ENCODE measurements at places on chromosomes 11 and 22.

DNA sequence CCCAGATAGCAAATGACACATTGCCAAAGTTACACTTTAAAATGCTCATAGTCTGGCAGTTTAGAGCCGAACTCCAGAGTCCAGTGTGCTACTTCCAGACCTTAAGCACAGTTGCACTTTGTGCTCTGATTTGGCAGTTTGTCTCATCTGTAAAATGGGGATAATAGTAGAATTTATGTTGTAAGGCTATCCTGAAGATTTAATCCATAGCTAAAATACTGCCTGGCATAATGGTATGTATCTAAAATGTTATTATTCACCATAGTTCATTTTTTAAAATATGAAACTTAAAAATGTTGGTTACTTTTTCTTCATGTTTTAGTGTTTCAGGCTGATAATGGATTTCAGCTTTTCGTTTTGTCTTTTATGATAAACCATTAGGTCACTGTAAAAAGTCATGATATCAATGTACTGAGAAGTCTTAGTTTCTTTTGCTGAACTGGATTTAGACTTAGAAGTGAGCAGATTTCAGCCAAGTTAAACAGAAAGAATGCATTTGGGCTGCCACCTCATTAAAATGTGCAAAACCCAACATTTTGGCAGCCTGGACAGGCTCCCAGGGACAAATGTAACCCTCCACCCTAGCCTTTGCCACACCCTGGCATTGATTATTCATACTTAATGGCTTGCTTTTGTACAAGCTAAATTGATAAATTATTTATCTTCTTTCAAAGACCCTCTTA lies 933 bp downstream of the OLFML1 start:
- H3K4me3 ChIP-seq: no peak overlapping the region
- H3K4me1 ChIP-seq: no peaks in the 10 kb centered on the region
- H3K27me3 ChIP-seq: no peaks in the 10 kb centered on the region
- no peak overlapping the region for H3K27ac ChIP-seq
- H3K36me3 ChIP-seq: no peaks in the 10 kb centered on the region

DNA sequence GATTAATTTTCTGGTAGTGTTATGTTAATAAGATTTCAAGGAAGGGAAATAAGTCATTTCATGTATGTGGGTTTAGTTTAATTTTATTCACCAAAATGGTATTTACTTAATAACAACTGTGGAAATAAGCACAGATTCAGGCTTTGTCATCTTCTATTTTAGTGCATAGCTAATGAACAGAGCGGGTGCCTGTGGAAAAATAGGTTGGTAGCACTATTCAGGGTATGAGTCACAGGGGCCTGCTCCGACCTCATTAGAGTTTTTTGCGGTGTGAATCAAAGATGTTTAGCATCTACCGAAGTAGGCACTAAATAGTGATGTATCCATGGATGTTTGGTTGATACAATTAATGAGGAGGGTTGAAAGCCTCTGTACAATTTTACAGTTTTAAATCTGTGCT lies 78.2 kb downstream of the FAT3 start:
- no peak overlapping the region for H3K27ac ChIP-seq
- H3K4me1 ChIP-seq: no peaks in the 10 kb centered on the region
- no peaks in the 10 kb centered on the region for H3K36me3 ChIP-seq
- H3K27me3 ChIP-seq: no peaks in the 10 kb centered on the region
- no peak for DNase-seq
- no peak overlapping the region for H3K4me3 ChIP-seq

DNA sequence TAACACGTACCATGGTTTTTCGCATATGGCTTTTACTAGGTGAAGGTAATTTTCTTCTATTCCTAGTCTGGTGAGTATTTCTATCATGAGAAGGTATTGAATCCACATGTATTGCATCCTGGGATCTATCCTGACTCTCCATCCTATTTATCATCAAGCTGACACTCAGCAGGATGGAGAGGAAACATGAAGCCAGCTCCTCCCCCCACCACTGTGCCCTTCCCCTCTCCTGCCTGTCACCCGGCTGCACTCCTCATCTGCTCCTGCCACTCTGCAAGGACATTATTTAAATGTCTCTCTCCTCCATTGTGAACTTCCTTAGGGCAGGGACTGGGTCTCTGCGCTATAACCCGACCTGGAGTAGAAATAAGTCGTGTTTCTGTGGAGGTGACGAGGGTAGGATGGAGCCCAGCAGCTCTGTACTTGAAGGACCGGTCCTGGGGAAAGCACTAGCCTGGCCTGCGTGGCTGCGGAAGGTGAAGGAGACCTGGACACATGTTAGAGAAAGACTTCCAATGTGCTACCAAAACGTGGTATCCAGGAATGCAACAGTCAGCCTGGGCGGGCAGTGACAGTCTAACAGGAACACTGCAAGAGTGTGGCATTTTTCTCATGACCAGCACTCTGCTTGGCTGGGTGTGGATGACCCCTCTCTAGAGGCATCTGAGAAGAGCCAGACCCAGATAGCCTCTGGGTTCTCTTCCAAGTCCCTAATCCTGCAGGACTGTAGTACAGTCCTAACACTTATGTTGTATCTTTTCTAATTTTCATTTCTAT lies 111.2 kb downstream of the MICAL3 start:
- no peaks in the 10 kb centered on the region for H3K27me3 ChIP-seq
- H3K4me1 ChIP-seq: peaks cover 10% of the 10 kb centered on the region
- H3K36me3 ChIP-seq: no peaks in the 10 kb centered on the region

DNA sequence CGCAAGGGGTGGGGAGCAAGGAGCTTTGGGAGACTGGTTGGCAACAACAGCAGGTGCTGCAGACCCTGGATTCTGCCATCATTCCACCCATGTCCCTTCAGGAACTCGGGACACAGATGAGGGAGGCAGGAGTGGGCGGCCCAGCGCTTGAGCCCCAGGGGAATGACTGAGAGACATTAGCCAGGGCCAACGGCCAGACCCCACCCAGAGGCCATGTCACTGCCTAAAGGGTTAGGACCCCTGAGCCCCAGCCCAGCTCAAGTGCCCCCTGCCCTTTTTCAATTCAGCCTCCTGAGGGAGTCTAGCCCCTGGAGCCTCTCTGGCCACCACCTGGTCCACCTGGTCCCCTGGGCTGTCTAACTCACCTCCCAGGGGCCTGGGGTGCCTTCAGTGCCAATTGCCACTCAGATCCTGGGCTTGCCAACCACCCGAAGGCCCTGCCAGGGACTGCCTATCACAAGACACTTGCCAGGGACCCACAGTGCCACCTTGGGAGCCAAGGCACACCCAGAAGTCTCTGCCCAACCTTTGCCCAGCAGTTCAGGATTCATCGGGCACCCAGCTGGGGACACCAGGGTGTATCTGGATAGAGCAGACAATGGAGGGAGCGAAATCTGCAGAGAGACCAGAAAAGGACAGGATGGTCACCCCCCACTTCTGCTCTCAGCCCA lies 16.6 kb downstream of the MFNG start:
- H3K36me3 ChIP-seq: peaks cover 45% of the 10 kb centered on the region
- no peak for DNase-seq
- no peak overlapping the region for H3K4me3 ChIP-seq
- H3K4me1 ChIP-seq: peaks cover 5% of the 10 kb centered on the region
- no peaks in the 10 kb centered on the region for H3K27me3 ChIP-seq

- H3K4me3 ChIP-seq: no peak overlapping the region
- no peaks in the 10 kb centered on the region for H3K36me3 ChIP-seq
- H3K4me1 ChIP-seq: no peaks in the 10 kb centered on the region
- H3K27ac ChIP-seq: no peak overlapping the region
- no peak for DNase-seq
Observed at GRCh38 chr22:27404441-27404840, 397.1 kb downstream of the MN1 start.
